Activated naive CD4-positive, alpha-beta T cell treated with anti-CD3 and anti-CD28 coated beads, Interleukin-2, amount 50 U/mL, for 16 hours (primary cell): ENCODE measurements at places on chromosomes 3 and 15.

DNA sequence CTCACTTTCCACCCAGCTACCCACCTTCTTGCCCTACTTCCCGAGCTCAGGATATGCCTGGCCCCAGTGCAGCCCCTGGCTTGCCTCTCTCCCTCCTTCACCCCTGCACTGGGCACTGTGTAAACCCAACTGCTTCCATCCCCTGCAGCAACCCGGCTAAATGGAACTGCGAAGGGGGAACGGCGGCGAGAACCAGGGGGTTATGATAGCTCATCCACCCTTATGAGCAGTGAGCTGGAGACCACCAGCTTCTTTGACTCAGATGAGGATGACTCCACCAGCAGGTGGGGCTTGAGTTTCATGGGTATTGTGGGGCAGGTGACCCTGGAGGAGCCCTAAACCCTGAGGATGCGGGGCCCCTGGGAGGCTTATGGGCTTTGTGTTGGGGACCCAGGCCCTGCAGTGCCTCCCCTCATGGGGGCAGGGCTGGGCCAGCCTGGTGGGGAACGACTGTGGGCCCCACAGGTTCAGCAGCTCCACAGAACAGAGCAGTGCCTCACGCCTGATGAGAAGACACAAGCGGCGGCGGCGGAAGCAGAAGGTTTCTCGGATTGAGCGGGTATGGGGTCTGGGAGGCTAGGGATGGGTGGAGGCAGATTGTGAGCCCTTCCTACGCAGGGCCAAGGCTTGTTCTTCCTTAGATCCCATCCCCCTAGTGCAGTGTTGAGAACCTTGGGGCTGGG lies 9.6 kb downstream of the DVL3 start:
- no peak for DNase-seq

DNA sequence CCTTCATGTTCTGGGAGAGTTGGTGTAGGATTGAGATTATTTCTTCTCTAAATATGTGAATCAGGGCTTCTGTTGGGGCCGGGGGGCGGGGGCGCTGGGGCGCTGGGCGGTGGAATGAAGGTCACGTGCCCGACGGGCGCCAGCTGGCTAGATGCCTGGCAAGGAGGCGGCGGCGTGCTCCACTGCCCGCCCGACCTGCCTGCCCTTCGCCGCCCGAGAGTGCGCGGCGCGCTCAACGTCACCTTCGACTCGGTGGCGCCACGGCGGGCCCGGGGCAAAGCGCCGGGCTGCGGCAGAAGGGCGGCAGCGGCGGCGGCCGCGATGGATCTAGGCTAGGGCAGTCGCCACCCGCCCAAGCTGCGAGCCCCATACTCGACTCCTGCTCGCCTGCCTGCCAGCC lies 47.0 kb upstream of the LHFPL4 start:
- peak; percentile 11 for DNase-seq

GRCh38 chr3:190526787-190527762 lies 13.2 kb downstream of the IL1RAP start:
- DNase-seq, result no peak

GRCh38 chr3:42654331-42655201 lies 1.1 kb downstream of the ZBTB47 start:
- no peak for DNase-seq

- DNase-seq, result no peak
Measured at GRCh38 chr15:96599268-96599667, 268.8 kb downstream of the NR2F2 start.

DNA sequence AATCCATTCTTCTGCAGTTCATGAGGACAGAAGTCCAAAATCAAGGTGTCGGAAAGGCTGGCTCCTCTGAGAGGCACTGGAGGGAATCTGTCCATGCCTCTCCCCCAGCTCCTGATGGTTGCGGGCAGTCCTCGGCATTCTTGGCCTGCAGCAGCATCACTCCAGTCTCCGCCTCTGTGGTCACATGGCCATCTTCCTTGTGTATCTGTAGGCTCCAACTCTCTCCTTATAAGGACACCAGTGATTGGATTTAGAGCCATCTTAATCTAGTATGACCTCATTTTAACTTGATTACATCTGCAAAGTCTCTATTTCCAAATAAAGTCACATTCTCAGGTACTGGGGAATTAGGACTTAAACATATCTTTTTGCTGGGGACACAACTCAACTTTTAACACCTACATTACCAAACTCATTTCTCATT lies 56.0 kb upstream of the FLNB start:
- DNase-seq, result no peak

GRCh38 chr15:67164401-67164791 lies 90.1 kb downstream of the AAGAB start:
- DNase-seq, result no peak

- DNase-seq, result no peak
Measured at GRCh38 chr3:42763021-42763420, 10.0 kb downstream of the CCDC13 start.
